ENCODE measurements at places on chromosomes 1 and 21. TPM values are rescaled to one million over a fixed set of nuclear protein-coding genes. Genes with fewer than 3 reads are reported as not detected.

The FAM72C gene
- 0.58 TPM for total RNA-seq

The C1orf210 gene
- not detected for total RNA-seq

The GPA33 gene
- total RNA-seq: not detected

The UBE2G2 gene
- 74.2 TPM for total RNA-seq

The RGS8 gene
- total RNA-seq: 1.2 TPM

DNA sequence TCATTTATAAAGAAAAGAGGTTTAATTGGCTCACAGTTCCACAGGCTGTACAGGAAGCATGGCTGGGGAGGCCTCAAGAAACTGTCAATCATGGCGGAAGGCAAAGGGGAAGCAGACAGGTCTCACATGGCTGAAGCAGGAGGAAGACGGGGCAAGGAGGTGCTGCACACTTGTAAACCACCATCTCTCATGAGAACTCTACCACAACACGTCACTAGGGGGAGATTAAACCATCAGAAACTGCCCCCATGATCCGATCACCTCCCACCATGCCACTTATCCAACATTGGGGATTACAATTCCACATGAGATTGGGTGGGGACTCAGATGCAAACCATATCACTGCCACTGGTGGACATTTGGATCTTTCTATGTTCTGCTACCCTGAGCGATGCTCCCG, 351.4 kb downstream of the NPHP4 start:
- H3K36me3 ChIP-seq: no peaks in the 10 kb centered on the region
- H3K27me3 ChIP-seq: peaks cover 7% of the 10 kb centered on the region
- H3K27ac ChIP-seq: no peak overlapping the region
- H3K4me3 ChIP-seq: no peak overlapping the region
- peak; percentile 34 for DNase-seq

DNA sequence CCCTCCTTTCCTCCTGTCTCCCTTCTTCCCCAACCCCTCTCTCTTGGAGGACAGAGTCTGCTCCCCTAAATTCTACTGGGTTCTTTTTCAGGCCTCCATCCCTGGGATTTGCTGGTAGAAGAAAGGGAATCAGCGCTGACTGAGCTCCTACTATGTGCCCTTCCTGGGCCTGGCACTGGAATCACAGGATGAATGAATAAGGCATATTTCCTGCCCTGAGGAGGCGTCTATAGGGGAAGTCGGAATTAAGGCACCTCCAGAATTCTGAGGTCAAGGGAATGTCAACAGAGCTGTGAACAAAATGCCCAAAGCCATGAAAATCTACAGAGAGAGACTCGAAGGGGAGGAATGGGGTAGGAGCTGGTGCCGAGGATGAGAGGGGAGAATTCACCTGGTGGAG, 17.4 kb upstream of the BTG2 start:
- H3K27me3 ChIP-seq: no peaks in the 10 kb centered on the region
- no peak overlapping the region for H3K4me3 ChIP-seq
- no peak for DNase-seq
- peak overlapping the region; percentile 65 for H3K27ac ChIP-seq
- no peaks in the 10 kb centered on the region for H3K36me3 ChIP-seq

GRCh38 chr21:27425574-27425973, 458.7 kb upstream of the ADAMTS5 start:
- H3K36me3 ChIP-seq: no peaks in the 10 kb centered on the region
- H3K27me3 ChIP-seq: no peaks in the 10 kb centered on the region
- no peak overlapping the region for H3K27ac ChIP-seq
- peaks cover 6% of the 10 kb centered on the region for H3K4me1 ChIP-seq
- DNase-seq: no peak
- no peak overlapping the region for H3K4me3 ChIP-seq

DNA sequence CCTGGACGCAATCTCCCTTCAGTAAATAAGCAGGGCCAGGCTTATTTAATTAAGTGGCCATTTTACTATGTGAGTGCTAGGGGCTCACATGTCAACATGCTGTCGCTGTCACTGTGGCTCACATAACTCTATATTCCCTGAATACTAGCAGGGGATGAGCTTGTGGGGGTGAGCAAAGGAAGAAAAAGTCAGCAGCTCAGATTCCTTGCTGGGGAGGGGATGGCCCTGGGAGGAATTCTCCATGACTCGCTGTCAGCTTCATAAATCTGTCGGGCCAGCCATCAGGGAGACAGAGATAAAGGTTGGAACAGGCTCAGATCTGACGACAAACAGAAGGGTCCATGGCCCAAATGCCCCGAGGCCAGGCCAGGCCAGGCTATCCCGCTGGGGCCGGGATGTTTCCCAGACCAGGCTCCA, 26.0 kb upstream of the PLEKHG5 start:
- DNase-seq: no peak
- H3K27ac ChIP-seq: no peak overlapping the region
- H3K27me3 ChIP-seq: no peaks in the 10 kb centered on the region
- H3K4me1 ChIP-seq: peaks cover 14% of the 10 kb centered on the region

DNA sequence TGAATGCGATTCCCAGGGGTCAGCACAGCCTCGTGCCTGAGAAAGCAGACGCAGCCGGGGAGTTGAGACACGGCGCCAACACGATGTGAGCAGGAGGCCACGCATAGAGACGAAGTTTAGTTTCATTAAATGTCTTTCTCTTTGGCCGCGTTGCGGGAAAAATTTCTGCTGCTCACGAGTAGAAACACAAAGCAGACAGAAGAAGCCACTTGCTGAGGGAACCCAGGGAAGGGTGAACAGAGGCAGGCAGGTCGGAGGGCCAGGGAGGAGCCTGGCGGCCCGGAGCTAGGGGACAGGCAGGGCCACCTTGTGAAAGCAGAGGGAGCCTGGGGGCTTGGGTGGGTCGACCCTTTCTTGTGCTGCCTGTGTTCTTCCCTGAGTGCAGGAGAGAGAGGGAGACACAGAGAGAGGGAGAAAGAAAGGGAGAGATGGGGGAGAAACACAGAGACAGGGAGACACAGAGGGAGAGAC, 33.2 kb downstream of the POFUT2 start:
- no peaks in the 10 kb centered on the region for H3K27me3 ChIP-seq
- H3K36me3 ChIP-seq: no peaks in the 10 kb centered on the region
- H3K4me1 ChIP-seq: no peaks in the 10 kb centered on the region
- no peak overlapping the region for H3K4me3 ChIP-seq
- H3K27ac ChIP-seq: no peak overlapping the region

DNA sequence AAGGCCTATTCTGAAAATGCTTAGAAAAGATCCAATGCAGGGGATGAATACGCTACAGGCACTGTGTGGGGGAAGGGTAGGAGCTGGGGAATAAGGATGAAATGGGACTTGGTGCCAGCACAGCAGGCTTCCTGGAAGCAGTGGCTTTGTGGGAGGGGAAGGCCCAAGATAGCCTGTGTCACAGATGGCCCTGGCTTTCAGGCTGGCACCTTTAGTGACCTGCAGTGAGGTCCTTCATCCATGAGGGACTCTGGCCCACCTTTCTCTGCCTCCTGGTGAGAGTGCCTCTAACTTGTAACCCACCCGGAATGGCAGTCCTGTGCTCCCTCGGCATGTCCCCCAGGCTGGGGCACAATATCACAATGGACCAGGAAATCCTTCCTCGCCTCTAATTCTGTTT, 919 bp downstream of the CHI3L1 start:
- no peaks in the 10 kb centered on the region for H3K4me1 ChIP-seq
- H3K4me3 ChIP-seq: no peak overlapping the region
- H3K27ac ChIP-seq: no peak overlapping the region
- DNase-seq: no peak

DNA sequence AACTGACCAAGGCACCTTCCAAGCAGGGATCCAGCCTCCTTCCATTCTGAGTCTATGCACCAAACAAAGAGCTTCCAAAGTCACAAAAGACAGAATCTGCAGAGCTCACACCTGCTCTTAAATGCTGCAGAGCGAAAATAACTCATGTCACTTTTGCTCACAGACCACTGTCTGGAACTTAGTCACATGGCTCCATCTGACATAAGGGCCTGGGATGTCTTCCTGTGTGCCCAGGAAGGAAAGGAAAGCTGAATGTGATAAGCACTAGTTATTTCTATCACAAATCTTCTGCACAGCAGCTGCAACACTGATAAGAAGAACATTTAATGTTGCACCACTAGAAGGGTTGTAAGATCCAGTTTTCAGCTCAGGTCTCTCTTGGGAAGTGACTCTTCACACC, 39.5 kb upstream of the SGIP1 start:
- H3K27ac ChIP-seq: no peak overlapping the region
- no peaks in the 10 kb centered on the region for H3K36me3 ChIP-seq
- DNase-seq: no peak
- no peaks in the 10 kb centered on the region for H3K27me3 ChIP-seq

DNA sequence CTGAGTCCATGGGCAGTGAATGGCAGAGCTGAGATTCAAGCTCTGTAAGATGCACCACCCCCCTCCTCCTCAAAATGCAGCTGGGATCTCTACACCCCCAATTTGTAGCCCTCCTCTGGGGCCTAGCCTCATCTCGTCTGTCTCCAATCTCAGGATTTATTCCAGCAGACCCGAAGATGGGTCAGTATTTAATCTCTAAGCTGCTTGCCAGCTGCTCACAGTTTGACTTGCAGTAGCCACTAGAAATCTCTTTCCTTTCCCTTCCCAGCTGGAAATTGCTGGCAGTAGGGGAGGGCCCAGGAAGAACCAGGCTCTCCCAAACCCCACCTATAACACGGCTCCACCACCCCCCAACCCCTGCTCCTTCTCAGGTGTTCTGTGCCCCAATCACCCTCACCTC, 1.5 kb downstream of the LACTBL1 start:
- no peaks in the 10 kb centered on the region for H3K36me3 ChIP-seq
- no peak overlapping the region for H3K4me3 ChIP-seq
- H3K27ac ChIP-seq: no peak overlapping the region
- no peaks in the 10 kb centered on the region for H3K4me1 ChIP-seq
- DNase-seq: no peak

DNA sequence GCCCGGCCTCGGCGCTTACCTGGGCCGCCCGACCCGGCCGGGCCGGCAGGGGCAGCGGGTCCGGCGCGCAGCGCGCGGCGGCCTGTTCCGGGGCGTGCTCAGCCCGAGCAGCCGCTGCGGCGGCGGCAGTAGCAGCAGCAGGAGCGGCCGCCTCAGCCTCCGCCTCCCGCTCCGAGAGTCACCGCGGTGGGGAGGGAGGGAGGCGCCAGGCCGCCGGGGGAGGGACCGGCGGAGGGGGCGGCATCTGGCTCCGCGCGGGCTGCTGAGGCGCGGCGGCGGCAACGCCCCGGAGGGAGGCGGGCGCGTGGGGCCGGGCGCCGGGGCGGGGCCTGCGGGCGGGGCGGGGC, at the start of gene CTNNBIP1:
TSS of gene CTNNBIP1 (minus strand) at position 194 of the 347 bp plus-strand sequence. CDS start 38,205 bp downstream, outside the sequence.
- no peaks in the 10 kb centered on the region for H3K27me3 ChIP-seq
- H3K4me3 ChIP-seq: peak within 1 kb of the TSS; percentile 72
- H3K4me1 ChIP-seq: peaks cover 9% of the 10 kb centered on the region

DNA sequence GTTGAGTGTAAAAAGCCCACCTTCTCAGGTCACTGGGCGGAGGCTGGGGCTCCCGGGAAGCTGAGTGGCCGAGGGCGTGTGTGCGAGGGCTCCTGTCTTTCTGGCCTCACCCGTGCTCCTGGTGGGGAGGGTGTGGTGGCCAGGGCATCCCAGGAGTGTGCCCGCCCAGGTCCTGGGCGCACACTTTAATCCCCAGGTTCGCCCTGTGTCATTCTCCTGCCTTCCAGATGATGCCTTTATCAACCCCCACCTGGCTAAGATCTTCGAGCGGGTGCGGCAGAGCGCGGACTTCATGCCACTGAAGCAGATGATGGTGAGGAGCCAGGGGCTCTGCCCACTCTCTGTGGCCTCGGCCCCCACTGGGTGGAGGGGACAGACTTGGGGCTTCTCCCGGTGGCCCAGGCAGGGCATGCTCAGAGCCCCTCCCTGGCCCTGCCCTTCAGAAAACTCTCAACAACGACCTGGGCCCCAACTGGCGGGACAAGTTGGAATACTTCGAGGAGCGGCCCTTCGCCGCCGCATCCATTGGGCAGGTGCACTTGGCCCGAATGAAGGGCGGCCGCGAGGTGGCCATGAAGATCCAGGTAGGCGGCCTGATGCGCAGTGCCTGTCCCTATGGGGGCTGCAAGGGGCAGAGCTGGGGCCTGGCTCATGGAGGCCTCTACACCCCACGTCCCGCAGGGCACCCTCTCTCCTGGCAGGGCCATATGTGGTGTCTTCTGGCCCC, 42.5 kb downstream of the COQ8A start:
- H3K27me3 ChIP-seq: no peaks in the 10 kb centered on the region
- H3K27ac ChIP-seq: peak overlapping the region; percentile 38
- DNase-seq: no peak
- peaks cover 18% of the 10 kb centered on the region for H3K4me1 ChIP-seq
- H3K4me3 ChIP-seq: no peak overlapping the region
- no peaks in the 10 kb centered on the region for H3K36me3 ChIP-seq

Measured in adrenal gland (tissue), 19 donors.